ENCODE measurements at places on chromosomes 4 and X. TPM values are rescaled to one million over a fixed set of nuclear protein-coding genes. Genes with fewer than 3 reads are reported as not detected.

DNA sequence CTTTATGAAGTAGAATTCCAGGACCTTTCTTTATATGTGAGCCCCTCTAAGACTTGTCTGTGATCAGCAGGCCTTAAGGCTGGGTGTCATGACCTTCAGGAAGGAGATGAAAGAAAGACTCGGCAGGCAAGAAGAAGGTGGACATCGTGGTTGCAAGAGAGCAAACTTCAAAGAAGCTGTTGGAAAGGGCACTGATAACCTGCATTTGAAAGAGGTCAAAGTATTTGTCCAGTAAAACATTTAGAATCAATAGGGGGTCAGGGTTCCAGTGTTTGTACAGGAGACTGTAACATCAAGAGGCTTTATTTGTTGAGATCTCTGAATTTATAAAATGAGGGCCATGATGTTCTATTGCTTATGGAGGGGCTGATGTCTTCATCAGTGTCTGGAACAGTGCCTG, 44.2 kb downstream of the COMMD8 start:
- no peak for DNase-seq

The SPIN2A gene
- total RNA-seq: 0.49 TPM

DNA sequence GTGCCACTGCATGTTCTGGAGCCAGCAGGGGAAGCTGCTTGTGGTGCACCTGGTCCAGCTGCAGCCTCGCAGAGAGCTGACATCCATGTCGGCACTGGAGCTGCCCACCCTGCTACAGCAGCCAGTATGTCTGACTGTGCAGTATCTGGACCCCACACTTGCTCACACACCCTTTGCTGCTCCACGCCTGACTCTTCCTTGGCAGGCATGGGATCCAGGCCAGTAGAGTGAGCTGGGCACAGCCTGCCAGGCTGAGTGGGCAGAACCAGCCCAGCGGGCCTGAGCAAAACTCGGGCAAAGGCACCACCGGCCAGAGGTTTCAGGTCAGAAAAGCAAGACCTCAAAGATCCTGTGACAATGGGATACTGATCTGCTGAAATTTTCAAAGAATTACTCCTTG, 690.1 kb downstream of the STPG2 start:
- DNase-seq: no peak

GRCh38 chrX:49041744-49042580, 1.2 kb downstream of the TFE3 start:
- DNase-seq: no peak

The RAB41 gene
- not detected for total RNA-seq

DNA sequence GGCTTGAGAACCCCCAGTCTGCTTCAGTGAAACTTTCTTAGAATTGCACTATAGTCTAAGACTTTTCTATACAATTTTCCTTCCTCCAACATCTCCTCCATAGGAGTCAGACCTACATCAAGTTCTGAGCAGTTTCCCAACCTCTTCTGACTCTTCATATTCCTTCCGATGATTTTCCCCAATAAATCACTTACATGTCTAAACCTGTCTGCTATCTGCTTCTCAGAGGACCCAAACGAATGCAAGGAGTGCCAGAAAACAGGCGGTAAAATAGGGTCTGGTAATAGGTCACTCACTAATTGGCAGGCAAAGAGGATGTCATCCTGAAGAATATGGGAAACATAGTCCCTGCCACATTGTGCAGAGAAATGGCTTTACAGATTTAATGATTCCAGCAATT, 153.9 kb downstream of the PCDH18 start:
- DNase-seq: no peak

The CDS1 gene
- total RNA-seq: 44.2 TPM
